ENCODE measurements at places on chromosomes 7 and 10.

DNA sequence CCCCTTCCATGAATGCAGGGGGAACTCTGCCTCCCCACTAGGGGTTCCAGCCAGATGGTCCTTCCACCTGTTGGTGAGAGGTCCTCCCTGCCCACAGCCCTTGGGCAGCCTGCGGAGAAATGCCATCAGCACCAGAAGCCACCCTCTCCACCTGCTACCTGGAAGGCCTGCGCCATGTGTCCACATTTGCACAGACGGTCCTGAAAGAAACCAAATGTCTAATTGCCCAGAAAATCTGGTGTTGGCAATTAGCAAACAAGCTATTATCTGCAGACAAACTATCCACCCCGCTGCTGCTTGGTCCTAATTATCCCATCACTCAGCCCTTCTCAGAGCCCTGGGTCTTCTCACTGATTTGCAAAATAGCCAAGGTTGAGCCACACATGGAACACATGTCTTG is 32.3 kb downstream of the HSPA12A start:
- no peak for DNase-seq

GRCh38 chr10:71587941-71588573 is 131.5 kb downstream of the C10orf105 start:
- no peak for DNase-seq

GRCh38 chr10:115091161-115091560 is 2.0 kb upstream of the ATRNL1 start:
- DNase-seq, result no peak

DNA sequence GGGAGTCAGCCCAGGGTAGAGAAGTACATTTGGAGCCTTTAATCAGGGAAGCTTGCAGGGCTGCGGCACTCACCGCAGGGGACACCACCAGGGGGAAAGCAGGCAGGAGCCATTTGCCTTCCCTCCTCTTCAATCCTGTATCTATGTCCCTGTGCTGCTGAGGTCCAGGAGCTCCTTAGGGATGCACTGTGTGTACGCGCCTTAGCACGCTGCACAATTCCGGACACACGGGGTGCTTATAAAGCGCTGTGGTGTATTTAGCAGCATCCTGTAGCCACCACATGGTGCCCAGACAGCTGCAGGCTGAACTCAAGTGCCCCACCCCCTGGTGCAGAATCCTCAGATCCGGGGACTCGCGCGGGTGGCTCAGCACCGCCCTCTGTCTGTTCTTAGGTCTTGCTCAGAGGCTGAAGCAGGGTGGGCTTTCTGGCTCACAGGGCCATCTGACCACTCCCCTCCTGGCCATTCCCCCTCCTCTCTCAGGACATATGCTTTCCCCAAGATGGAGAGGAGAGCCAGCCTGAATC is 421.4 kb downstream of the SDK1 start:
- DNase-seq, result no peak

GRCh38 chr10:15393139-15393825 is 22.2 kb upstream of the FAM171A1 start:
- DNase-seq, result no peak

- DNase-seq, result no peak
Observed at GRCh38 chr7:142130267-142130666, 18.7 kb downstream of the MGAM2 start.

DNA sequence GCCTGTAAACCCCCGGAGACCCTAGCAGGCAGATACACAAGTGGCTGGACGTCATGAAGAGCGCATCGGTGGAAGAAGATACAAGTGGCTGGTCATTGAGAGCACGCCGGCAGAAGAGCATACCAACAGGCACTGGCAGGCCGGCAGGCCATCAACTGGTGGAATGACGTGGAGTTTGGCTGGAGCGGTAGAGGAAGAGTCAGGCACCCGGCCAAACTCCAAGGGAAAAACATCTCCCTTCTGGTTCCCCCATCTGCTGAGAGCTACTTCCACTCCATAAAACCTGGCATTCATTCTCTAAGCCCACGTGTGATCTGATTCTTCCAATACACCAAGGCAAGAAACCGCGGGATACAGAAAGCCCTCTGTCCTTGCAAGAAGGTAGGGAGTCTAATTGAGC is 113.4 kb upstream of the NPSR1 start:
- no peak for DNase-seq

DNA sequence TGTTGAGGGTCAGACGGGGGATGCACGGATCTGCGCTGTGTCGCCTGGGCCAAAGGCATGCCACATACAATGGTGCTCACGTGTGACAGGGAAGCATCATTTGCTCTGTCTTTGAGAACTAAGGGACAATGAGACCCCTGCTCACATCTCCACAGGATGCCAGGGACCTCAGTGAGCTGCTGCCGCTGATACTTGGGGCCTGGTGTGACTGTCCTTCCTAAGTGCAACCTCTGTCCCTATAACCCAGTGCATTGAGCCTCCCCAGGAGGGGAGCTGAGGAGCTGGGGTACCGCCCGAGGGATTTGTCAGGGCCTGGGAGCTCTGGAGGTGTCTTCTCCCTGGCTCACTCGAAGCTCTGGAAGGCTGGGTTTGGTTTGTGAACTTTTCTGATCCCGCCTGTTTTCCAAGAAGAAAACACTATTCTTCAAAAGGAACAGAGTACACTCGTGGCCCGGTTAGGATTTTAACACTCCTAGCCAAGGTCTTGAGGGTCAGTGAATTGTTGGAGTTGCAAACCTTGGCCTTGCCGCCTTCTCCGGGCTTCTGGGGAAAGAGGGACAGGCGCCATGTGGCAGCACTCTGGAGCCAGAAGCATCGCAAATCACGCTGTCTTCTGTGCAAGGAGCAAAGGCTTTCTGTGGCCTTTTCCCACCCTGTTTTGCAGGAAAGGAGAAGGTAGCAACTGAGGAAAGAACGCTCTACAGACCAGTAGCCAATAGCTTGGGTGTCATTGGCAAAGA is 26.2 kb upstream of the CTBP2 start:
- no peak for DNase-seq

GRCh38 chr7:1493571-1493970 is 10.6 kb downstream of the INTS1 start:
- DNase-seq, result no peak

GRCh38 chr7:100208911-100209408 is 10.8 kb upstream of the PVRIG start:
- DNase-seq, result no peak

DNA sequence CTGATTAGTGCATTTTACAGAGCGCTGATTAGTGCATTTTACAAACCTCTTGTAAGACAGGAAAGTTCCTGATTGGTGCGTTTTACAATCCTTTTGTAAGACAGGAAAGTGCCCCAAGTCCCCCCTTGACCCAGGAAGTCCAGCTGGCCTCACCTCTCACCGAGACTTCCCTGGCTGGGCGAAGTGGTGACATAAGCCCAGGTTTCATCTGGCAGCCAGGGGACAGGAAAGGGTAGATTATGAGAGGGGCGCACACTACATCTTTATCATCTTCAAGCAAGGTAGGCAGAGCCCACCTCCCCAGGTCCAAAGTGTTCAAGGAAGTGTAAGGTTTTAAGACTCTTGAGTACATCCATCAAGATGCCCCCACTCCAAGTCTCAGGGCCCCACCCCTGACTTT is 5.5 kb upstream of the GDF10 start:
- no peak for DNase-seq

- DNase-seq, result no peak
Observed at GRCh38 chr7:123355576-123356190, 155.9 kb upstream of the SLC13A1 start.

DNA sequence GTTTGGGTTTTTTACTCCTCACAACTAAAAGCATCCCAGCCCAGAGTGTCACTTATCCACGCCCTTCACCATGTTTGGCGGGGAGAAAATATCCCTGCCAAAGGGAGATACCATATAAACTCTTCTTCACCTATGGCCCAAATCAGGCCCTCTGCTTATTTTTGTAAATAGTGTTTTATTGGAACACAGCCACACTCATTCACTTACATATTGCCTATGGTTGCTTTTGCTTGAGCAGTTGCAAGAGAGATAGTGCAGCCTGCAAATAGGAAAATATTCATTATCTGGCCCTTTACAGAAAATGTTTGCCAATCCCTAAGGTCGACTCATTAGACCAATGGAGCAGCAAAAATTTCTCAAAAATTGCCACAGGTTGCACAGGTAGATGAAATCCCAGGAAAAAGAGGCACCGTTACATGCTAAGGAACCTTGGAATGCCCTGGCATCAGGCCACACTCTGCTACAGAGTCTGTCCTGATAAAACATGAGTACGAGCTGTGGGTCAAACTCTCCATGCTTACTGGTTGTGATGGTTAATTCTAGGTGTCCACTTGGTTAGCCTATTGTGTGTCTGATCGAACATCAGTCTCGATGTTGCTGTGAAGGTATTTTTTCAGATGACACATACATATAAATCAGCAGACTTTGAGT is 7.9 kb upstream of the RASSF4 start:
- DNase-seq, result no peak

- no peak for DNase-seq
Observed at GRCh38 chr10:29026065-29026797, 262.6 kb upstream of the LYZL1 start.

GRCh38 chr7:17371671-17372524 is 73.4 kb downstream of the AHR start:
- no peak for DNase-seq

- no peak for DNase-seq
Observed at GRCh38 chr7:45211066-45211465, 53.5 kb downstream of the RAMP3 start.

DNA sequence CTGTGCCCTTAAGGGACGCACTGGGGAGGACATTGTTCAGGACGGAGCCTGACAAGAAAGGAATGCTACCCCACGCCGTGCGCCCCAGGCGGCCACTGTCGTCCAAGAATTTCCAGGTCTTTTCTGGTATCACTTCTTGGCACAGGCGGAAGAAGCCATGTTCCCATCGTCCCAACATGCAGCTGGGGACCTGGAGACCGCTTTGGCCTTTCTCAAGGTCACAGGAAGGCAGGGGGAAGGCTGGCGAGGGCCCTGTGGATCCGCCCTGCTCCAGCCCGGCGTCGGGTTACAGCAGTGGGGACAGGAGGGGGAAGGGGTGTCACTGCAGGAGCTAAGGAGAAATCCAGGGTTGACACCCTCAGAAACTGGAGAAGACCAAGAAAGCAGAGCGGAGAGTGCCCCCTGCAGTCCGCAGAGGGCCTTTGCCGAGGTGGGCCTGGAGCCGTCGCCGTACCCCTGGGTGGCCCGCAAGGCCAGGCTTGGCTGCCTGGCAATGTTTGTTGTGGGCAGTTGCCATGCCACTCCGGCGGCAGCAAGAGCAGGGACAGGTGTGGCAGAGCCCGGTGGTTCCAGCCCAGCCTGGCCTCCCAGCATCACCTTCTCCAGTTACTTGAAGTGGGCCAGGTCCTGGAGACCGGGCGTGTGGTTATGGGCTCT is 104.1 kb downstream of the LHPP start:
- DNase-seq, result no peak

DNA sequence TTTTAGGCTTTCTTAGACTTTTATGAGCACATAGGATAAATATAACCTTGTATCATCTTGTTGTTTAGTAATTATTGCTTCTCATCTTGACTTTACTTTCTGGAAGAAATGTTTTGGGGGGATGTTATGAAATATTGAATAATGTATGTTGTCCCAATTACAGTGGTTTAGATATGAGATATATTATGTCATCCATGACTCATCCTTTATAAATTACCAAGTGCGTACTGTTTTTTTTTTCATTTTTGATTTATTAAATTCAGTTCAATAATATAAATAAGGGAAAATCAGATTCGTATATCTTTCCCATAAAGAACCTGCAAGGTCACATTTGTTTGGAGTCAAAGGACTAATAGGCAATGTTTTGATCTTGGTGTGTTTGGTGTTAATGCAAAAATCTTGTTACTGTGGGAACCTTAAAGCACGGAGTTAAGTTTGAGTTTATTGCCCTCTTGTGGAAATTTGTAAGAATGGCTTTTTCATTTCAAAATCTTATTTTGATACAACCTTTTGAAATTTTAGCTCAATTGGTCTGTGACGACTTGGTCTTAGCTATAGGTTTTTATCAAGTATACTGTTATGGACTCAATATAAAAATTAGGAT is 108.6 kb downstream of the SRI start:
- DNase-seq, result no peak

GRCh38 chr7:103947026-103947655 is 42.3 kb downstream of the RELN start:
- DNase-seq, result no peak

DNA sequence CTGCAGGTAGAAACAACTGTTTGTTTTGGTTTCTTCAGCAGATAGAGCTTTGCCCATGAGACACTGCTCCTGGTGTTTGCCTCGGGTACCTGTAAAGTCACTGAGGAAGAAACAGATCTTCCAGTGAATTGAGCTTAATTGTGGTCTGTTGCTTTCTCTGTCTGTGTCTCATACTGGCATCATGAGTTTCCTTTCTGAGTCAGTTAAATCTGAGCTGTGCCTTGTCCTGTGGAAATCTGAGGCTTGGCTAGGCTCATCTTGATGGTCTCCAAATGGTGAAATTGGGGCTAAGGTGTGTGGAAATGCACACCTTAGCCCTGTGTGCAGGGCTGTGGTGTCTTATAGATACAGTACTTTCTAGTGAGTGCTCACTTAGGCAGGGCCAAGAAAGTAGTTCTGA is 67.4 kb downstream of the GBF1 start:
- DNase-seq, result no peak

DNA sequence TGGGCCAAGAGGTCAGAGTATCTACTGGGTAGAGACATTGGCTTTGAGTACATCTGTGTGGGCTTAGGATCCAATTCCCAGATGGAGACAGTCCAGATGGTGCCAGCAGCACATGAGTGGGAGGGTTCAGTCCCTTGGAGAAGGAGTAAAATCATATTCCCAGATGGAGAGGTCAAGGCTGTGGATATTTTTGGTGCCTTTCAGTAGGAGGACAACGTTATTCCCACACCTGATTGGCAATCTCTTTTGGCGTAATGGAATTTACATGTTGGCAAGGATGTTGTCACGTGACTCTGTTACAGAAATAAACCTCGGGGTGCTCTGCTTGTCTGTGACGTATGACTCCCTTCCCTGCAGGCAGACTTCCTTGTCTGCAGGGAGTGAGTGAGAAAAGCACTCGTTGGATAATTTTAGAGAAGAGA is 27.6 kb downstream of the NPS start:
- no peak for DNase-seq

- DNase-seq, result no peak
Observed at GRCh38 chr10:49751216-49751615, 10.9 kb downstream of the OGDHL start.

- DNase-seq, result no peak
Observed at GRCh38 chr7:33050535-33051318, 11.8 kb downstream of the NT5C3A start.

DNA sequence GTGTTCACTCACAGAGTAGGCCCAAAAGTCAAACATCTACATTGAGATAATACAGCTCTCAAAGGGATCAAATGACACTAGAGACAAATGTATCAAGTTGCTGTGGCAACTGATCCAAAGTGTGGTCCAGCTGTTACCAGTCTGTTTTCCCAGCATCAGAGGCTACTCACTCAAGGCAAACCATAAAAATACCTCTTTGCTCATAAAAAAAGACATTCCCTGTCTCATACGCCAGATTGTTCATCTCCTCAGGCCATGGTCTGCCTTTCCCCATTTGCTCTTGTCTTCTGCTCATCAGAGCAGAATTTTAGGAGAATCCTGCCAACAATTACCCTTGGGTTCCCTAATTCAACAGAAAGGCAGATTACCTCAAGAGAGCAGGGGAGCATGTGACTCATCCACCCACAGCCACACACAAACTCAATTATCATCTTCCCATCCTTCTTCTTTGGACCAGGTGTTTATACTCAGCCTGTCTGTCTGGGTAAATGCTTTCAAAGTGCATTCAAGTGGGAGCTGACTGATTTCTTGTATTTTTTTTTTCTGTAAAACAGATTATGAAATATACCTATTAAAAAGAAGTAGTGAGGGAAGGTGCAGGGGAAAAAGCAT is 226.5 kb upstream of the HPS1 start:
- no peak for DNase-seq

Measured in stimulated activated CD8-positive, alpha-beta memory T cell treated with anti-CD3 and anti-CD28 coated beads, Interleukin-15, amount 100 ng/mL, for 24 hours (primary cell).